GM12865 (cell line): ENCODE measurements at places on chromosomes 12 and 14.

- no peak for DNase-seq
Observed at GRCh38 chr12:49825360-49825970, 2.7 kb downstream of the NCKAP5L start.

- DNase-seq = peak; percentile 33
Observed at GRCh38 chr14:23008831-23009230, 1.1 kb downstream of the C14orf93 start.

GRCh38 chr12:105705765-105706164, 375.3 kb downstream of the C12orf75 start:
- DNase-seq = peak; percentile 46

DNA sequence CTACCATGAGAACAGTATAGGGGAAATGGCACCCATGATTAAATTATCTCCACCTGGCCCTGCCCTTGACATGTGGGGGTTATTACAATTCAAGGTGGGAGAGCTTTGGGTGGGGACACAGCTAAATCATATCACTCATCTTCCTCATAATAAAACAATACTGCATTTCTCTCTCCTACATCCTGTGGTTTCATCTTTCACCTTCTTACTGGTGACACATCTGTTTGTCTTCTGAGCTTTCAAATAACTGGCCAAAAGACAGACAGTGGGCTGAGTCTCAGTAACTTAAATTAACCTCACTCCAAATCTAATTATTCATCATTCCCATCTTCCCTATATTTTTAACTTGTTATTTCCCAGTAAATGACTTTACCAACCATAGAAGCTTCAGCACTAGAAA, 729.7 kb upstream of the USP15 start:
- no peak for DNase-seq

DNA sequence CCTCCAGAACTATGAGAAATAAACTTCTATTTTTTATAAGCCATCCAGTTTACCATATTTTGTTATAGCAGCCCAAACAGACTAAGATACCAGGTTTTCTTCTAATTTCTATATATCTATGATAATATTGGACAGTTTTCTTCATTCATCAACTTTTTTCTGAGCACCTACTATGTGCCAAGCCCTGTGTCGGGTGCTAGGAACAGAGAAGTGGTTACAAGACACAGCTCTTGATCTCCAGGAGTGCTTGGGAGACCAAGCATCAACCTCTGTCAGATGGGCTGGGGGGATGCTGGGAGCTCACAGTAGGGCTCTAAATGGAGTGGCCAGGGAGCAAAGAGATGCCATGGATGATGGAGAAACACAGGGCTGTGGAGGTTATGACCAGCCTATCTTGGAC, 2.9 kb upstream of the WSCD2 start:
- no peak for DNase-seq

DNA sequence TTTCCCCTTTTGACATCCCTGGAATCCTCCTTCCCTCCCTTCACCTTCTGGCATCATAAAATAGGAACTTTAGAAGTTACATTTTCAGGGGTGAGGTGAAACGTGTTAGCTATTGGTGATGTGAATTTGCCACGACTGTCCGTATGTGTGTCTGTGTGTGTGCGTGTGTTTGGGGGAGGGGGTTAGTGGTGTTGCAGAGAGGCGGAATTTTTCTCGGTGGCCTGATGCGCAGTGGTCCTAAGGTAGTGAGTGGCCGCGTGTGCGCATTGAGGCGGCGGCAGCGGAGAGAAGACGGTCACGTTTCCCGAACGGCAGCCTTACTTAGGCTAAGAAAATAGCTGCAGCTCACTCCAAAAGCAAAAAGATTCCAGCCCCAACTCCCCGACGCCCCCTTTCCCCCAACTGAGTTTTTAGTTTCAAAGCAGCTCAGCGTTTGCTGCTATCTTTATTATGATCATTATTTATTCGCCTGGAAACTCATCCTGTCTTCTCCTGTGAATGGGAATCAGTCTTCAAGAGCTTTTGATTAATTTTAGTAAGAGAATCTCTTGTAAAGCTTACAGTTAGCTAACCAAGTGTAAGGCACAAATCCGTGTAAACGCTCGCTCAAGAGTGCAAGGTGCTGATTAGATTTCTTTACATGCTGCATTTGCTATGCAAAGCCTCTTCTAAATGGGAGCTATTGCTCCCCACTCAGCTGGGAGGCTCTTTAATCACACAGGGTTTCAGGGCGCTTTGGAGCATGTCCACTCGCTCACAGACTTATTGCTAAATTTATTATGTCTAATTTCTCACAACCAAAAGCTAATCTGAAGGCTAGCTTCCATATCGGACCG, 4.7 kb downstream of the FLRT2 start:
- DNase-seq = no peak

- no peak for DNase-seq
Observed at GRCh38 chr12:43066471-43066870, 476.9 kb upstream of the PRICKLE1 start.

GRCh38 chr14:33692762-33693161, 258.1 kb downstream of the EGLN3 start:
- DNase-seq = no peak

DNA sequence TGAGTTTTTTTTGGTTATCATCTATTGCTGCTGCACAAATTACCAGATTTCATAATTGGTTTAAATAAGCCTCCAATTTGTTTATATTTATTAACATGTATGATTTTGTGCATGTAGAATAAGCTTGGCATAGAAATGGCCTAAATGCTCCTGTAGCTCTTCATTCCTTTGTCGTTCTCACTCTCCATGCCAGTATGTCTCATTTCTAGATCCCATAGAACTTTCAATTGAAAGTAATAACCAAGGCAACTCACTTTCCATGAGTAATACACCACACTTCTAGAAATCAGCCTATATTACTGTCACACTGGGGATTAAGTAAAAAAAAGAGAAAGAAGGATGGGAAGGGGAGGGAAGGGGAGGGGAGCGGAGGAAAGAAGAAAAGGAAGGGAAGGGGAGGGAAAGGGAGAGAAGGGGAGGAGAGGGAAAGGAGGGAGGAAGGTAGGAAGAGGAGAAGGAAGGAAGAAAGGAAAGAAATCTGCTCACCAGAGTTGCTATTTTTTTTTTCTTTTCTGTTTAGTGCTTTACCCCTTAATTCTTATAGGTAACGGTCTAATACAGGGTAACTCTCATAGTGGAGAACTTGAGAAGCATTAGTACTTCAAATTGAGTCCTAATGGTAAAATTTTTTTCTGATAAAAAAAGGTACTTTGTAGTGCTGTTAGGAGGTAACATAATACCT, 45.6 kb downstream of the MDM2 start:
- no peak for DNase-seq

DNA sequence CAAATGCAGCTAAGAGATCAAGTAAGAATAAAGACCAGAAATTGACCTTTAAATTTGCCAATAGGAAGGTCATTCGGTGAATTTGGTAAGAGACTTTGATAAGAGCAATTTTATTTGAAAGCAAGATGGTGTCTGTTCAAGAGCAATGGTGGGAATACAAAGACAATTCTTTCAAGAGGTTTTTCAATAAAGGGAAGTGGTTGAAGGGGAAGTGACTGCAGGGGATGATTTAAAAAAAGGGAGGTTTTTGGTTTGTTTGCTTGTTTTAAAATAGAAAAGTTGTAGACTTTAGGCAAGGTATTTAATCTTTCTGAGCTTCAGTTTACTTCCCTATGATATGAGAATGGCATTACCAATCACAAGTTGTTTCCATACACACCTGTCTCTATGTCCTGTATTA, 4.3 kb upstream of the APPL2 start:
- DNase-seq = no peak

GRCh38 chr12:4997939-4998338, 45.7 kb upstream of the KCNA5 start:
- DNase-seq = no peak

GRCh38 chr14:56244138-56244789, 126.1 kb downstream of the PELI2 start:
- no peak for DNase-seq

DNA sequence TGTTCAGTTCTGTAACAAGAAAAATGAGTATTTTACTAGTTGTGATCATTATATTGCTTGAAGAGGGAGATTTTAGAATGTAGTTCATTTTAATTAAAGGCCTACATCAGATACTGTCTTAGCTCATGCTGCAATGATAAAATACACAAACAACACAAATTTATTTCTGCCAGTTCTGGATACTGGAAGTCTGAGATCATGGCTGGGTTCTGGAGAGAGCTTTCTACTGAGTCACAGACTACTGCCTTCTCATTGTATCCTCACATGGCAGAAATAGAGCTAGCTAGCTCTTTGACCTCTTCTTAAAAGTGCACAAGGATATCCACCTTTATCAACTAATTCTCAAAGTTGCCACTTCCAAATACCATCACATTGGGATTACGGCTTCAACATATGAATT, 53.8 kb downstream of the MIS18BP1 start:
- no peak for DNase-seq

- no peak for DNase-seq
Observed at GRCh38 chr14:22476005-22476751, 112.8 kb downstream of the DAD1 start.
